ENCODE measurements at places on chromosomes 7 and 10. TPM values are rescaled to one million over a fixed set of nuclear protein-coding genes. Genes with fewer than 3 reads are reported as not detected.

Gene SEMA4G
- 0.89 TPM for total RNA-seq

Gene HOXA7
- total RNA-seq: not detected

Gene WEE2
- not detected for total RNA-seq

Gene CD36
- total RNA-seq: not detected

Gene PPP1R17
- not detected for total RNA-seq

Gene ZNF655
- 58.9 TPM for total RNA-seq

Gene EPHB6
- total RNA-seq: 9.0 TPM

Gene GPR37
- not detected for total RNA-seq

Gene GRM3
- total RNA-seq: not detected

Gene PRF1
- 46.9 TPM for total RNA-seq

Gene TMEM72
- not detected for total RNA-seq

All from activated naive CD8-positive, alpha-beta T cell treated with anti-CD3 and anti-CD28 coated beads for 36 hours (primary cell).